ENCODE measurements at places on chromosomes 16 and 17.

DNA sequence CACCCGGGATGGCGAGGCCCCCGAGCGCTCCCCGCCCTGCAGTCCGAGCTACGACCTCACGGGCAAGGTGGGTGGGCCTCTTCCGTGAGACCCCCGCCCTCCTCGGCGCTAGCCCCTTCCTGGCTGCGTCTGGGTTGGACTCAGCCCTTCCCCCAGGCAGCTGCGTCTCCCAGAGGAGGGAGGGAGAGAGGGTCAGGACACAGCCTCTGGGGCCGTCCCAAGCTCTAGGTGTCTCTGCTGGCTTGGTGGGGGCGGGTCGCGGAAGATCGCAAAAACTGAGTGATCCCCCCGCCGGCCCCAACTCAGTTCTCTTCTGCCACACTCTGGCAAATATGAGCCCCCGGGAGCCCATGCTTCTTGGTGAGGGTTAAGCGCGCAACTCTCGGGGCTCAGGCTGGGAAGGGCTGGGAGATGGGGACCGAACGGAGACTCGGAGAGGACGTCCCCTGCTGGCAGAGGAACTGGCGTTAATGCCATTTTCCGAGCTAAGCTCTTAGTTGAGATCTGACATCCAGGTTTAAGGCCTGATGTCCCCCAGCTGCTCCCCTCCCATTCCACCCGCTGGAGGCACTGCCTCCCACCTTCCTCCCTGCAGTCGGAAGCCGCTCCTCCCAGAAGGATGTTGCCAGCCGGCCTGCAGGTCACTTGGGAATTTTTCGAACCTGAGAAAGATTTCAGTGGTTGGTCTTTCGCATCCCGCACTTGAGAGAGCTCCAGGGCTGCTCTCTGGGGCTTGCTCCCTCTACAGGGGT, 419 bp downstream of the RAB37 start:
- no peak for DNase-seq

DNA sequence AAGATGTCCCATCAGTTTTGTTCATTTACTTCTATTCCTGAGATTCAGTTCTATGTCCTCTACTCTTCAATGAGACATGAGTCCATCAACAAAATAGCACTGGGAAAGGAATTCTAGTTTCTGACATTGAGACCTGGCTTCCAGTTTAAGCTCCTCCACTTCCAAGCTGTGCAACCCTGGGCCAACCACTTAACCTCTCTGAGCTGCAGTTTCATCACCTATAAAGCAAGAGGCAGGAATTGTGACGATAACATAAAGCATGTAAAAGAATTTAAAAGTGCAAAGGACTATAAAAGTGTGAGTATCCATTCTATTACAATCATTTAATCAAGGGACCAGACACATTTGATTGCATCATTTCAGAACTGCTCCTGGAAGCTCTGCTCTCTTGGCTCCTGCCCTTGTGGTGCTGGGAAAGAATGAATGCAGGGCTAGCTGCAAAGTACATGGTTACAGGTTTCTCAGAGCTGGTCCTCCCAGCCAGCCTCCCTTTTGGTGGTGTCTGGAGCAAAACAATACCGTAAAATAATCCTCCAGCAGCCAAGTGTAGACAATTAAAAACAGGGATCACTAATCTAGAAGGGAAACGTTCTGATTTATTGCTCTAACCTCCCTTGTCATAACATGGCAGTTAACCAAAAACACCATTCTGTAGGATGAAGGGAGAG, 113.9 kb downstream of the VPS53 start:
- no peak for DNase-seq

GRCh38 chr17:13102477-13102876, 84.7 kb upstream of the ELAC2 start:
- DNase-seq = no peak

DNA sequence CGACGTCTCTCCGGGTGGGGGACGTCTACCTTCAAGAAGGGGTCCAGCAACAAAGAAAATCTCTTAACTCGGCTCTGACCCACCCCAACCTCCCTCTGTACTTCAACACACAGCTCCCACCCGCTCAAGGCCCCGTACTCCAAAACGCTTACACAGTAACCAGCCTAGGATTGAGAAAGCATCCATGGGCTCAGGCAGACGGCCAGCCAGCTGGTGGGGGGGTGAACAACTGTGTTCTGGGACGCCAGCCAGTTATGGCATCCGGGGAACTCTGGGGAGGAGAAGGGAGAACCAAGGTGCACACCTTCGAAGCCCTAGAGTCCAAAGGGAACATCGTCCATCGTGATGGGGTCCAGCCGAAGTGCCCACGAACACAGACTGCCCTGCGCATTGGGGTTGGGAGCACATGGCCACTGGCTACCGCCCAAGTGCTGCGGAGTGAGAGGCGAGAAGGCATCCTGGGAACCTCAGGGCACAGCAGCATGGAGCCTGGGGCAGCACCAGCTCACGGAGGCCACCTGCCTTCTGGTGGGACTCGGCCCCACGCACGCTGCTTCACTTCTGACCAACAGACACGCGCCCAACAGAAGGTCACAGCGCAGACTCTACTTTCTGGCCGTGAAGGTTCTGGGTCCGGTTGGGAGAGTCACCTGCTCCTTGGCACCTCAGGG, 14.3 kb downstream of the SLC16A3 start:
- DNase-seq = peak; percentile 34

Data from AG04449 (cell line).